Fibroblast of skin of right biceps (primary cell): ENCODE measurements at places on chromosomes 6 and 20.

- DNase-seq, result peak; percentile 43
Observed at GRCh38 chr20:46835418-46835817, 59.2 kb upstream of the EYA2 start.

DNA sequence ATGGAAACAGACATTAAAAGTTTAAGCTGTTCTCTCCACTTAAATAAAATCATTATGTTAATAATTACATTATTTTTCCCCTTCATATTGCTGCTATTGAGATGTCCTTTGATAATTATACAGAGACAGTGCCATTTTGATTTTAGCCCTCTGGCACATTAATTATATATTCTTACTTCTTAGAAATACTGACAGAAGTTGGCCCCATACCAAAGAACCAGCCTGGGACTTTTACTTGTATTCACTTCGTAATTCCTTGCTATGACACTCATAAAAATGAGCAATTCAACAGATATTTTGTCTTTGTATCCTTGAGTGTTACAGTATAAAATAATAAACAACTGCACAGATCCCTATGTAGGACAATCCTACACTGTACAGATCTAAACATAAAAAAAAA lies 743.7 kb downstream of the TBC1D32 start:
- DNase-seq, result no peak

DNA sequence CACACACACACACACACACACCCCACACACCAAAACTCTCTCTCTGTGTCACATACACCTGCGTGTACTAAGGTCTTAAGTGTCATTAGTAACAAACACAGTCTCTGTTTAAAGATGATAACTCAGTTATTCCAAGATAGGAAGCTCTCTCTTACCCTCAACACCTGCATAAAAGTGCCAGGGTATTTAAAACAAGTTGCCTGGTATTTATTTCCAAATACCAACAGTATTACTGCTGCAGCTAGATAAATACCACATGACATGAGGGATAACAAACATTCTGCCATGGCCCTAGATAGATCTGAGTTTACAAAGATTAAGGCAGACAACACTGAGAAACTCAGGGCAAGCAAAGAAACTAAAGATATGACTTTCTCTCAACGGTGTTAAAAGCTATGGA lies 118.5 kb downstream of the SIM1 start:
- no peak for DNase-seq

DNA sequence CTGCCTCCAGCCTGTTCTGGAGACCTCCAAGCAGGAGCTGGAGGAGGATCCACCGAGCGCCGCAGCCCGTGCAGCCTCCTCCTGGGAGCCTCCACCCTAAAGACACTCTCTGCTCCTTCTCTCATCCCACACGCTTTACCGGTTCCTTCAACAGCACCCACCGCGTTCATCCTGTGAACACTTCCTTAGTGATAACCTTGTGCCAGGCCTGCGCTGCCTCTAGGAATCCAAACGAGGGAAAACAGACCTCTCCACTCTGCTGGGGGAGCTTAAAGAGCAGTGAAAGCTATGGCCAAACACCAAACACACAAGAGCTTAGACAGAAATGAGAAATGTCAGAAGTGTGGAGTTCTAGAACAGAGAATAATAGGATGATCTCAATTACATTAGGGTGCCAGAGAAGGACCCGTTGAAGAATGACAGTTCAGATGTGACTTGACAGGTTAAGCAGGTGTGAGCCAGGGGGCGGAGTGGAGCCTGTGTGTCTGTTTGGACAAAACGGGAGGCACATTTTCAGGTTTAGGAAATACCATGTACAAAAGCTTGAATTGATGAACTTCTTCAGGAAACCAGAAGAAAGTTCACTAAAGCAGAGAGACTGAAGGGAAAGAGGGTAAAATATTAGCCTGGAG lies 28.5 kb upstream of the HLA-DRB5 start:
- DNase-seq, result no peak

DNA sequence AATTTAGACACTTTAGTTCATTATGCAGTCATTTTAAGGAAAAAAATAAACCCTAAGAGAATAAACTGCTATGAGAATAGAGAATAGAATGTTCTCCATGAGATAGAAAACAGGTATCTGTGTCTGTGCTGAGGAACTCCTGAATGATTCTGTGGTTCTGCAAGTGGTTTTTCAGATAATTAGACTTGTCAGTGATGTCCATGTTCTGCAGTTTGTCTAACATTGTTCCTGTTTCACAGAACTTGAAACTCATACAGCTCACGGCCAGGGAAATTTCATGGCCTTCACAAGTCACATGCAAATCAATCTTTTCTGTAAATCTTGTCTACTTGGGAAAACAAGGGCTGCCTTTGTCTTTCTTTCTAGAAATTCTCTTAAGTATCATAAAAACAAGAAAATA lies 73.4 kb upstream of the HMGCLL1 start:
- DNase-seq, result no peak

DNA sequence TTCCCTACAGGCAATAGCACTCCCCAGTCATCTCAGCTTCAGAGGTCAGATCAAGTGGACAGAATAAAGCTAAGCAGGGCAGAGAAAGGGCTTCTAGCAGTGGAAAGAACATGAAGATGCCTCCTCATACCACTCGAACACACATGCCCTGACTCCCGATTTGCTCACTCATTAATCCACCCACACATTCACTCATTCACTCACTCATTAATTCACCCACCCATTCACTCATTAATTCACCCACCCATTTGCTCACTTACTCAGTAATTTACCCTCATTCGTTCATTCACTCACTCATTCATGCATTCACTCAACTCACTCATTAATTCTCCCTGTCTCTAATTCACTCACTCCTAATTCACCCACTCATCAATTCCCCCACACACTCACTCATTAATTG lies 43.9 kb downstream of the HNF4A start:
- no peak for DNase-seq

- DNase-seq, result no peak
Observed at GRCh38 chr6:14925699-14926026, 320.2 kb upstream of the JARID2 start.

- DNase-seq, result no peak
Observed at GRCh38 chr6:69813508-69813907, 16.7 kb upstream of the LMBRD1 start.

DNA sequence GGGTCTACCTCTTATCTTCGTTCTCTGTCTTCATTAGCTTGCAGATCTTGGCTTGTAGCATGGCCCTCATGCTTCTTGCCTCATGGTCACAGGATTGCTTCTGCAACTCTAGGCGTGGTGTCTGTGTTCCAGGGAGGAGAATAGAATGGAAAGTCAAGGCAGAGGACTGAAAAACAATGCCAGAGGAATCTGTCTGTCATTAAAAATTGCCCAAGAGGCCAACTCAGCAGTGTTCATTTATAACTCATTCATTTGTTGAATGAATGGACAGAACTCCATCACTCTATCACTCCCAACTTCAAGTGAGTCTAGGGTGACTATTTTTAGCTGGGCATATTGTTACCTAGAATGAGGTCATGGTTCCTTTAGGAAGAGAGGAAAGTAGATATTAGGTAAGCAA lies 179.6 kb downstream of the UST start:
- DNase-seq, result no peak

GRCh38 chr6:128517124-128517523 lies 3.3 kb downstream of the PTPRK start:
- no peak for DNase-seq
